ENCODE measurements at places on chromosomes 5 and 9. TPM values are rescaled to one million over a fixed set of nuclear protein-coding genes. Genes with fewer than 3 reads are reported as not detected.

Gene BARHL1
- polyA plus RNA-seq = not detected

GRCh38 chr5:149521739-149522685 is 29.2 kb downstream of the CSNK1A1 start:
- DNase-seq = no peak

Gene ARID3C
- polyA plus RNA-seq = not detected

Gene PPWD1
- polyA plus RNA-seq = 42.1 TPM

DNA sequence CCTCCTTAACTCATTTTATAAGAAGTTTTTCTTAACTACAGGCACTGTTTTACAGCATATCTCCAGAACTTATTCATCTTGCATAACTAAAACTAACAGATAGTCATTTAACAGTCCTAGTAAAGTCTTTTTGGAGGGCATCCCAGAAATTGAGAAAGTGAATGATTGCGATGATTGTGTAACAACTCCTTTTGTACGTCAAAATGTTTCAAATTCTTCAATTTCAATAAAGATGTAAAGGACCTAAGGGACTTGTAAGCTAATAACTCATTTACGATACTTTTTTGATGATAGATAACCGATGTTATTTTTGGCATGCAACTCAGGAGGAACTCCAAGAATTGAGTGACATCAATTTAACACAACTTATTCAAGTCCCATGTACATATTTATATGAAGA is 42.7 kb downstream of the SVEP1 start:
- DNase-seq = peak; percentile 74

Gene CNTFR
- polyA plus RNA-seq = 44.9 TPM

Gene MLANA
- 0.80 TPM for polyA plus RNA-seq

DNA sequence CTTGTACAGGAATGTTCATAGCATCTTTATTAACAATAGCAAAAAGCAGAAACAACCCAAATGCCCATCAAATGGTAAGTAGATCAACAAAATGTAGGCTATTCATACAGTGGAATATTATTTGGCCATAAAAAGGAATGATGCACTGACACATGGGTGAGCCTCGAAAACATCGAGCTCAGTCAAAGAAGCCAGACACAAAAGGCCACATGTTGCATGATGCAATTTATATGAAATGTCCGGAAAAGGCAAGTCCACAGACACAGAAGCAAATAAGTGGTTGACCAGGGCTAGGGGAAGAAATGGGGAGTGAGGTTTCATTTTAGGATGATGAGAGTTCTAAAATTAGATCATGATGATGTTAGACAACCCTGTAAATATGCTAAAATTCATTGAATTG is 16.5 kb upstream of the SLC2A8 start:
- no peak for DNase-seq

Gene NDUFA8
- polyA plus RNA-seq = 57.4 TPM

GRCh38 chr5:78922879-78923621 is 62.1 kb downstream of the ARSB start:
- no peak for DNase-seq

DNA sequence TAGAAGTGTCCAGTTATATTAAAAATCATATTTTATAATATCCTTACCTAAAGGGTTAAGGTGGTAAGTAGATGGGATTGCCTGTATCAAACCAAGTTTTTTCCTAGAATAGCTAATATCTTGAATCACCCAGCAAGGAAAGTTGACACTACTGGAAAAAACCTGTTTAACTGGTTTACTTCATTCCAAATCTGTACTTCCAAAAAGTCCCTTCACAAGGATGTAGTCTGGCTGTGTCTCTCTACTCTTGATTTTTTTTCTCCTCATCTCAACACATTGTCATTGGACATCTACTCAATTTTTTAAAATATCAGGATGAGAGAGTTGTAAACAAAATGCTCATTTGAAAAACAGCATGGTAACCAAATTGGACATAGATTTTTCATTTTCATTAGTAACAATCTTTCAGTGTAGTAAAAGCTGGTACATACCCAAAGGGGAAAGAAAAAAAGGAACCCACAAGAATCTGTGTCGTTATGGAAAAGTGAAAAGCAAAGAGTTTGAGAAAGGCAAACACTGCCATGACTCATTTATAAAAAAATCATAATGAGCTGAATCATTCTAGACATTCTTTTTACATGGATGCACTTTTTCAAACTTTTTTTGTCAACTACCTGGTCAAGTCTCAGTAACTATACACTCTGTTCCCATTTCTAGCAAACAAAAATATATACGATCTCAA is 173.5 kb downstream of the GLIS3 start:
- no peak for DNase-seq

DNA sequence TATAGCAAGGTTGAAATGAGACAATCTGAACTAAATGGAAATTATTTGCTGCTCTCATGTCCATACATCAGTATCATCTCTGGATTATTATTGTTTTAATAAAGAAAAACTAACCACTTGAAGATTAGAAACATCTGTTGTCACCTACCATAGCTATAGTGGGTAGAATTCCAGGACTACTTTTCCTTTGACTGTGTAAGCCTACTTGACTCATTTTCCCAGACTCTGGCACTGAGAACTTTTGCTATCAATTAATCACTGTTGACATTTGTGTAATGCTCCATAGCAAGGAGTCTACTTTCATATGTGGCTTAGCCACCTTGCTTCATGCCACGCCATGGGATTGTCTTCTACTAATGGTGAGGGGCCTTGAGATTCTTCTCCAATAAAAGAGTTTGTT is 59.9 kb upstream of the ARRDC3 start:
- DNase-seq = no peak

DNA sequence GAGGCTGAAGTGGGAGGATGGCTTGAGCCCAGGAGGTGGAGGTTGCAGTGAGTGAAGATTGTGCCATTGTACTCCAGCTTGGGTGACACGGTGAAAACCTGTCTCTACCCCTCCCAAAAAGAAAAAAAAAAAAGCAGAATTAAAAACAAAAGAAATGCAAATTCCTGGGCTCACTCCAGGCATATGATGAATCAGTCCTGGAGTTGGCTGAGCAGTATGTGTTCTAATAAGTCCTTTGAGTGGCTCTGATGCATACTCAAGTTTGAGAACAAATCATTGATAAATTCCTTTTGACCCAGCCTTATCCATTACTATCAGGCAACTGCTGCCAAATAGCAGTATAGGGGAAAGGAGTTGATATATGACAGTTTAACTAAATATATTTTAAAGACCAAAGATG is 28.3 kb downstream of the UHRF2 start:
- no peak for DNase-seq

DNA sequence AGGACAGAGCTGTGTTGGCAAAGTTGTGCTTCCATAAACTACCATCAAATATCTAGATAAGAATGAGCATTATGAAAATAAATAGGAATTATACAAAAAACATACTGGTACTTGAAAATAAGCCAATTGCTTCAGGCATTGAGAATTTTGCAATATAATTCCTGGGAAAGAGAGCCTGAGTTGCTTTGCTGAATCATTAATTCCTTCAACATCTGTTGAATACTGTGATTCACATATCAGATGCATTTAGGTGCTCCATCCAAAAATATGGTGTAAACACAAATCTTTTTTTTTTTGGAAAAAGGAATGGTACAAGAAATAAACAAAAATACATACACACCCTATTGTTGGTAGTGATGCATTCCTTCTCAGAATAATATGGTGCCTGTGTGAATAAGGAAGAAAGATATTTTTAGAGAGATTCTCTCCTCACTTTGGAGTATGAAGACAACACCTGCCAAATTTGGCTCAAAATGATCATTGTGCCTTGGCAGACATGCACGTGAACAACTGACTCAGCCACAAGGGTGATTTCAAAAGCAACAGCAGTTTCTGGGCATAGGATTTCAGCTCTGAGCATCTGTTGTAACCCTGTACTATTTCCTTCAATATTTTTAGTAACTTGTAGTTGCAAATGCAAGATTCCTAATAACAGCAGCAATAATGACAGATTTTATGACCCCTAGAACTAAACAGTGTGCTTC is 96.7 kb downstream of the CAVIN4 start:
- DNase-seq = no peak

All from forelimb muscle (tissue), 1 donor.